ENCODE measurements at places on chromosomes 3 and 15. TPM values are rescaled to one million over a fixed set of nuclear protein-coding genes. Genes with fewer than 3 reads are reported as not detected.

GRCh38 chr15:90814191-90814821 is 54.1 kb upstream of the FURIN start:
- DNase-seq, result no peak

- DNase-seq, result no peak
Observed at GRCh38 chr15:39529457-39529856, 51.4 kb upstream of the THBS1 start.

DNA sequence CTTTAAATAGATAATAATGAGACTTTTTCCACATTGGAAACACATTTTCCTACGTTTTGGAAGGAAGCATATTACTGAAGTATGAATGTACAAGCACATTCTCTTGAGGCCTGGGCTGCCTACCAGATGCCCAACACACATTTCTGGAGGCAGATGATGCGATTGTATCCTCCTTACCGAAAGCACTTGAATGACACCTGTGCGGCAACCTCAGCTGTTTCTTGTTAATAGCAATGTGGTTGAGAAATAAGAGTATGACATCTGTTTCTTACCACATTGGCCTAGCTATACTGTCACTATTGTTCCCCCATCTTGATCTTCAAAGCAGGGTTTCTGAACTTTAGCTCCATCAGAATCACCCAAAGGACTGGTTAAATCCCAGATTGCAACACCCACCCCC is 84.8 kb downstream of the ARPP21 start:
- DNase-seq, result no peak

- DNase-seq, result peak; percentile 78
Observed at GRCh38 chr3:123559040-123559861, 25.6 kb downstream of the HACD2 start.

DNA sequence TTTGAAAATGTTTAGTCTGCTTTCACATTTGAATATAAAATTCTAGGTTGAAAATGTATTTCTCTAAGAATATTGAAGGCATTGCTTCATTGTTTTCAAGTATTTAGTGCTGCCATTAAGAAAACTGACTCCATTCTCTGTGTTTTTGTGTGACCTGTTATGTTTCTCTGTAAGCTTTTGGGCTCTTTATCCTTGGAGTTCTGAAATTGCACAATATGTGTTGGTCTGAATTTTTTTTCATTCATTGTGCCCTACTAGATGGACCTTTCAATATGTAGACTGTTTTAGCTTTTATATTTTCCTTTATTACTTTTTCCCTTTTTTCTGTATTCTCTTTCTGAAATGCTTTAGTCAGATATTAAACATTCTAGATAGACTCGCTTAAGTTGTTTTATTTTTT is 22.2 kb downstream of the FAM98B start:
- DNase-seq, result no peak

DNA sequence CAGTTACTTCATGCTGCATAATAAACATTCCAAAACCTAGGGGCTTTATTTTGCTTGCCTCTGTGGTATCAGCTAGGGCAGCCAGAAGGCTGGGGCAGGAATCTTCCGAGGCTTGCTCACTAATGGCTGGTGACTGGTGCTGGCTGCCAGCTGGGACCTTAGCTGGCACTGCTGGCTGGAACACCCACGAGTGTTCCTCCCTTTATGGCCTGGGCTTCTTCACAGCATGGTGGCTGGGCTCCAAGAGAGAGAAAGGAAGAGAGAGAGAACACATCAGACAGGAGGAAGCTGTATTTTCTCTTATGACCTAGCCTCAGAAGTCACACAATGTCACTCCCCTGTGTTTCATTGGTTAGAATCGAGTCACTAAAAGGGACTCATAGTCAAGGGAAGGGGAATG is 23.9 kb upstream of the CDCP1 start:
- DNase-seq, result no peak

- DNase-seq, result no peak
Observed at GRCh38 chr15:68415501-68416157, 16.3 kb downstream of the ITGA11 start.

DNA sequence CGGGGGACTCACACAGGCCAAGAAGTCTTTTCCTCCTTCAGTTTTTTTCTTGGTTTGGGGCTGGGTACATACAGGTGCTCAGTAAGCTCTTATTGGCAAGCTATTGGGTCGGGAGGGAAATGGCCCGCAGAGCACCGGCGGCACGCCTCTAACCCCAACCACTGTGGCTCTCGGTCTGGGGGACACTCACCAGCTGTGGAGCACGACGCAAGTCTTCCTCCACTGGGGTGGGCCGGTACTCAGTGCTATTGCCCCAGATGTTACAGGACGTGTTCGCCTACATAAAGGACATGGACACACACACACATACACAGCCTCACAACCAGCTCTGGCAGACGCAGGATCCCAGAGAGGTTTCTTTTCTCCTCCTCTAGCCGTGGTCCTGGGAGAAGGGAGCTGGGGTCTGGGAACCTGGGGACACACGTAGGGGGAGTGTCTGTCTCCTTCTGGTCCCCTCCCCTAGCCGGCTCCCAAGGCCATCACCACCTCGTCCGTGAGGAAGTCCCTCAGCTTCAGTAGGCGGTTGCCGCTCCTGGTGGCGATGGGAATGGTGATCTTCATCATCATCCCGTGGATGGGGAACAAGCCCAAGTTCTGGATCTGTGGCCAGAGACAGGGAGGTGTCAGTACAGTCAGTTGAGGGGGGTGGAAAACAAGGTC is 33.4 kb downstream of the FEM1B start:
- DNase-seq, result no peak

- DNase-seq, result no peak
Observed at GRCh38 chr3:194983121-194983520, 287.8 kb downstream of the XXYLT1 start.

GRCh38 chr3:119912220-119912619 is 130.3 kb downstream of the NR1I2 start:
- no peak for DNase-seq

DNA sequence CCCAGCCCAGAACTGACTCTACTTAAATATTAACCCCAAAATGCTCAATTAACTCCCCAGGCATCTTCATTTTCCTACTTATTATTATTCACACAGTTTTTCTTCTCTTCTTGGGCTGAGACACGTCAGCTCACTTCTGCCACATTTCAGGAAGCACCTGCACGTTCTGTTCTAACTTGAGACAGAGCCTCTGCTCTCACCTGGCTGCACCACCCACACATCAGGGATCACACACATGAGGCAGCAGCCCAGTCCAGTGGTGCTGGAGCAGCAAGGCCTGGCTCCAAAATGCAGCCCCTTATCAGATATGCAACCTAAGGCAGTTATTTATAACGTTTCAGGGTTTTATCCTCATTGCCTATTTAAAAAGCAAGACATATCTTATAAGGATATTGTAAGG is 127.5 kb downstream of the OSBPL10 start:
- DNase-seq, result no peak

- DNase-seq, result no peak
Observed at GRCh38 chr15:59105854-59106253, 908 bp downstream of the CCNB2 start.

- no peak for DNase-seq
Observed at GRCh38 chr3:46860017-46860809, 3.0 kb downstream of the MYL3 start.

DNA sequence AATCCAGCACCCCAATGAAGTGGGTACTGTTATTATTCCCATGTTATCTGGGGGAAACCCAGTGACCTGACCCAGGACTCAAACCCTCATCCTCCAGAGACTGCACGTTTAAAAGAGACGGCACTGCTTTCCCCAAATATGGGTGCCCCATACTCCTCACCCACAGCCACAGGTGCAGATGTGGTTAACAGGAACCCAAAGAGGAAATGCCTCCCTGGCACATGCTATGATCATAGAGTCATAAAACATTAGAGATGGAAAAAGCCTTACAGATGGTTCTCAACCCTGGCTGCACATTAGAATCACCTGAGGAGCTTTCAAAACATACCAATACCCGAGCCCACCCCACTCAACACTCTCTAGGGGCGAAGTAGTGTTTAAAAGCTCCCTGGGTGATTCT is 111.5 kb downstream of the SEMA5B start:
- no peak for DNase-seq

GRCh38 chr3:38235466-38235865 is 30.1 kb upstream of the SLC22A13 start:
- DNase-seq, result no peak

- peak; percentile 52 for DNase-seq
Observed at GRCh38 chr3:62367763-62368195, 5.6 kb downstream of the FEZF2 start.

DNA sequence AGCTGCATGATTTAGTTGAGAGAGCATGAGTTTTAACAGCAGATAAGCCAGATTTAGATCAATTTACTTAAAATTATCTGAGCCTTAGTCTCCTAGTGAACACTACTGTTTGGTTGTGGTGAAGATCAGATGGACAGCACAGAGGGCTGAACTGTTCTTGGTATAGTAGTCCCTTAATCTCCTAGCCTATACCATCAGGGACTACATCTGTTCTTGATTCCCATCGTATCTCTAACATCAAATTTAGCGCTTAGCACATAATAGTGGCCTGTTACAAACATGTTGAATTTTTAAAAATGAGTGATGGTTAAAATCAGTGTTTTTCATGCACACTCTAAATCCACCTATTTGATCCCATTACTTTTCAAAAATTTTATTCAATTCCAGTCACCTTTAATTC is 507.7 kb downstream of the GRM7 start:
- DNase-seq, result no peak

GOLGA8R gene
- total RNA-seq, result not detected

GOLGB1 gene
- total RNA-seq, result 52.5 TPM

CELSR3 gene
- total RNA-seq, result 22.3 TPM

MEX3B gene
- total RNA-seq, result 29.5 TPM

TTC21A gene
- total RNA-seq, result 1.2 TPM

CFAP91 gene
- 11.9 TPM for total RNA-seq

TMEM212 gene
- total RNA-seq, result not detected

ALDH1A3 gene
- 0.80 TPM for total RNA-seq
